DMS79 treated with DMSO at 0.1 percent for 48 hours (cell line): ENCODE measurements at places on chromosomes 6 and 20.

DNA sequence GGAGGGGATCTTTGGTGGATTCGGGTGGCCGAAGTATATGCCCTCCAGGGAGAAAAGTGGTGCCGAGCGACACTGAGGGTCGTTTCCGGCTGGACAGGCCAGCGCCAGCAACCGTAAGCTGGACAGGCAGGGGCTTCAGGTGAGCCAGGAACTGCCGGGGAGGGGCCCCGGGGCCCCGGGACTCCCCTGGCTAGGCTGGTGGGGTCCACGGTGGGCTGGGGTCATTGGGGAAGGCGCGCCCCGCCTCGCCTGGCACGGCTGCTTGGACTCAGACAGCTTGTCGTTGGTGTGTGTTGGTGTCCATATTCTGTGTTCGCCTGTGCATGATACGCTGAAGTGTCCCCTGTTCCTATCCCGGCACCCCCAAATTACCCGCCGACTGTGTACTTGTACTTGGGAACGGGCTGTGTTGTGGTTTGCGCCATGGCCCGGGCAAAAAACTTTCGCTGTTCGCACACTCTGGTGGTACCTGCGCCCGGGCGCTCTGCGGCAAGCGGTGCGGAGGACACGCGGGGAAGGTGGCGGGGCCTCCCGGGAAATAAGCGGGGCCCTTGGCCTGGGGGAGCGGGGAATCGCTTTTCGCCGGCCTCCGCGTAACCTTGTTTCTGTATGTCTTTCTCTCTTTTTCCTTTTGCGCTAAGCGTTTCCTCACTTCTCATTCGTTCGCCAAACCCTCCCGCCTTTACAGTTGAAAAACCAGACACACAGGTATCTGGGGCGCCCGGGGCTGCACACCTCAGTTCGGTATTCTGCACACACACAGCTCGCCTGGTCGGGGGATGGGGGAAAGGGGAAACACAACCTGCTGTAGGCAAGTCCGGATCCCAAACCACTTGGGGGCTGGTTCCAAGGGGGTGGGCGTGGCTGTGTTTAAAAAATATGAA lies 3.2 kb downstream of the GNAS start:
- peak; percentile 11 for DNase-seq

GRCh38 chr6:27558028-27558724 lies 85.3 kb upstream of the ZNF184 start:
- DNase-seq: no peak

DNA sequence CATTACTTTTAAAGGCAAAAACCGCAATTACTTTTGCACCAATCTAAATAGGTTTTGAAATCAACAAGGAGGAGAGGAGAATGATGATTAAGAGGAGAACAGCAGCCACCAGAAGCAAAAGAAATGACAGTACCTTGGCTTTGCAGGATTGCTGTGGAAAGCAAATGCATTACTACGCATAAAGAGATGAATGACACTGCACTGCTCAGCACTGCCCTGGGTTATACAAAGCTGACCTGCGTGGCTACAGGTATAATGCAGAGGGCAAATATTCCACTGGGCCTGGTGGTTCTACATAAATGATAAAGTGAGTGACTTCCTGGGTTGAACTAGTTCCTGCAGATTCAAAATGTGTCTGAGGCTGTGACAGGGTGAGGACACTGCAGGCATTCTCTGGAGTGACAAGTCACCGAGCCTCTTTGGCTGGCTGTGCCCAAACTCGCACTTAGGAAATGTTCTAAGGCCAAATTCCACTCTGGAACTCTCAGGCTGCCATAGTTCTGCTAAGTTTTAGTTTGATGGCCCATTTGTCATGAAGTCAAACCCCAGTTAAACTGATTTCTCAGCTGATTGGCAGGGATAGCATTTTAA lies 78.6 kb downstream of the INSM1 start:
- DNase-seq: no peak

GRCh38 chr6:80932359-80932758 lies 820.1 kb downstream of the TENT5A start:
- no peak for DNase-seq

DNA sequence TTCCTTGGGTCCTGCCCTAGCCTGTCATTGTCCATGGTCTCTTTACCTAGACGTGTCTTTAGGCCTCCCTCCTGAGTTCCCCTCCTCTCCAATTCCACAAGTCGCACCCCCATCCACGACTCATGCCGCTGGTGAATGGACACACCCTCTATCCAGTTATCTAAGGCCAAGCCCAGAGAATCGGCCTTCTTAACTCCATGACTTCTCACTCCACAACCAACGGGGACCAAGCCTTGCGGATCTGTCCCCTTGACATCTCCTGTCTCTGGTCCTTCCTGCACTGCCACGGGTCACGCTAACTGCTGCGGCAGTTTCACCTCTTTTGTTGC lies 7.0 kb upstream of the RREB1 start:
- DNase-seq: no peak

GRCh38 chr20:26209171-26209941 lies 512.7 kb upstream of the ZNF337 start:
- no peak for DNase-seq

DNA sequence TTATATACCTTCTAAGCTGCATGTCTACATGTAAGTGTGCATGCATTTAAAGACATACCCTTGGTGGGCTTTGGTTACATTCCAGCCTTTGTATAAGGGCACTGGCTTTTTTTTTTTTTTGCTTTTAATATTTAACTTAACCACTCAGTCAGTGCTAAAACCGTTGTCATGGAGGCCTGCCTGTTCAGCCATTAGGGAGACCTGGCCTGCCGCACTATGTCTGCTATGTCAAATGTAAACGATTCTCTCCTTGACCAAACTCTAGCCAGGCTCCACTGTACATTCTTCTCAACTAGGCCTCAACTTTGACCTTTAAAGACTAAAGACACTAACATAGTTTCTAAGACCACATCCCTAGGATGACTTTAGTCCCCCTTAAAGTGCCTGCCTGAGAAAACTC lies 48.7 kb upstream of the BTN3A2 start:
- no peak for DNase-seq

- no peak for DNase-seq
Measured at GRCh38 chr6:158756126-158756525, 63.0 kb downstream of the EZR start.

- no peak for DNase-seq
Measured at GRCh38 chr20:37934634-37935375, 31.9 kb downstream of the VSTM2L start.

DNA sequence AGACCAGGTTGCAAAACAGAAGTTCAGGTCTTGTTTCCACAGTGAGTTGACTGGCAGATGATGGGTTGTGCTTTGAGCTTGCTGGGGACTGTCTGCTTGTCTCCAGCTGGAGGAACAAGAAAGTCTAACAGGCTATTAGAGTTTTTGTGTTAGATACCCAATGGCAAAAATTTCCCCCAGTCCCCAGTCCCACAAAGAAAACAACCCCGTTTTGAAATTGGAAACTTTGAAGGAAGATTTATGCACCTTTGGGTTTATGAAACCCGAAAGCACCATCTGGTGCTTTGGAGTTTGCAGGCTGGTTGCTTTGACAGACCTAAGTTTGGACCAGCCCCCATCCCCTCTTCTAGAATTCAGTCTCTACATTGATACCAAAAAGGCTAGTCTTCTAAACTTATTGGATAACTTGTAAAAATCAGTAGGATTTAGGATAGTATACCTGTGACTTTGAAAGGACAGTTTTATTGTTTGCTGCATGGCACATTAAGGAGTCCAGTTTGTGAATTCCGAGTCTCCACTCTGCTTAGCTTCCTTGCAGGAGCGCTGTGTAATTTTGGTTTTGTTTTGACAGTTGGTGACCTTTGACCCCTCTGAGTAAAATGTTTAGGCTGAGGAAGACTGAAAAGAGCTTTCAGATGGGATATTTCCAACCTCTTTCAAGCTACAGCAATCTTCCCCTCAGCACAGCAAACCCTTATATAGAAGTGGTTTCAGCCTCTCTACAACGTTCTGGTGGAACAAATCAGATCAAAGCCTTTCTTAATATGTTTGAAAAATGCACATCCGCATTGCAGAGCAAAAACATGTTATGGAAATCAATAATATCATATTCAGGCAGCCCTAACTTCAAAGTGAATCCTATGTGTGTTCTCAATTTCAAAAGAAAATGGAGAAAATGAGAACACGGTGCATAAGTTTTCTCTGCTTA lies 25.5 kb upstream of the PRL start:
- no peak for DNase-seq

- peak; percentile 26 for DNase-seq
Measured at GRCh38 chr20:41697861-41698559, 79.8 kb upstream of the CHD6 start.

DNA sequence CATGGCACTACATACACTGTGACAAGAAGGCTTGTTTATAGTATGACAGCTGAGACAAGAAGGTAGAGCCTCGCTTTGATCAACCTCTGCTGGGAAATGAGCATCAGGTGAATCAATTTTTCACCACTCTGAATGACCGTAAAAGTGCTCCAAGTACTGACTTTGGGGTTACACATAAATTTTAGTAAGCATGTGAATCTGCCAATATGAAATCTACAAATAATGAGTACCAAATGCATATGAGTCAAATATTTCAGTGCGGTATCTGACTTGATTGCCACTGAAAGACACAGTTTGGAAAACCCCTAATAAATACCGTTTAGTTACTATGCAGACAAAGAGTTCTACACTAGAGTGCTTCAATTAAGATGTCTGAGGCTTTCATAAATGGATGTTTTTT lies 77.8 kb downstream of the ATG5 start:
- no peak for DNase-seq

DNA sequence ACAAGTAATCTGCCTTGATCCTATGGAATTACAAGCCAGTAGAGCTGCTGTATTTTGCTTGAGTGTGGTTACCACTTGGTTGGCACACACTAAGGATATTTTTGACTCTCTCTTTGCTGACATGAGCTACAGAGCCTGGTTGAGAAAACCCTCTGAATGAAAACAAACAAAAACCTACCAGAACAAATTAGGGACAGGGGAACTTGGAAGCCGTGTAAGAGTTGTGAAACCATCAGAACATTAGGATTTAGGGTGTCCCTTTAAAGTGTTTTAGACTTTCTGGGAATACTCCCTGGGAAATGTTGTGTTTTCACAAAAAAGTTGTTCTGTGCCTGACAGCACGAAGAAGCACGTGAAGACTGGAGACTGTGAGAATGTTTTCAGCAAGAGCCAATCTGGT lies 20.5 kb upstream of the PDE7B start:
- no peak for DNase-seq

- no peak for DNase-seq
Measured at GRCh38 chr6:70080443-70081070, 214.2 kb downstream of the COL19A1 start.

GRCh38 chr6:41014780-41015179 lies 24.2 kb downstream of the UNC5CL start:
- no peak for DNase-seq

GRCh38 chr6:164379795-164380194 lies 929.6 kb downstream of the C6orf118 start:
- no peak for DNase-seq

- no peak for DNase-seq
Measured at GRCh38 chr20:45810191-45810970, 2.1 kb upstream of the UBE2C start.

- DNase-seq: peak; percentile 7
Measured at GRCh38 chr20:37475252-37475651, 45.8 kb upstream of the NNAT start.

DNA sequence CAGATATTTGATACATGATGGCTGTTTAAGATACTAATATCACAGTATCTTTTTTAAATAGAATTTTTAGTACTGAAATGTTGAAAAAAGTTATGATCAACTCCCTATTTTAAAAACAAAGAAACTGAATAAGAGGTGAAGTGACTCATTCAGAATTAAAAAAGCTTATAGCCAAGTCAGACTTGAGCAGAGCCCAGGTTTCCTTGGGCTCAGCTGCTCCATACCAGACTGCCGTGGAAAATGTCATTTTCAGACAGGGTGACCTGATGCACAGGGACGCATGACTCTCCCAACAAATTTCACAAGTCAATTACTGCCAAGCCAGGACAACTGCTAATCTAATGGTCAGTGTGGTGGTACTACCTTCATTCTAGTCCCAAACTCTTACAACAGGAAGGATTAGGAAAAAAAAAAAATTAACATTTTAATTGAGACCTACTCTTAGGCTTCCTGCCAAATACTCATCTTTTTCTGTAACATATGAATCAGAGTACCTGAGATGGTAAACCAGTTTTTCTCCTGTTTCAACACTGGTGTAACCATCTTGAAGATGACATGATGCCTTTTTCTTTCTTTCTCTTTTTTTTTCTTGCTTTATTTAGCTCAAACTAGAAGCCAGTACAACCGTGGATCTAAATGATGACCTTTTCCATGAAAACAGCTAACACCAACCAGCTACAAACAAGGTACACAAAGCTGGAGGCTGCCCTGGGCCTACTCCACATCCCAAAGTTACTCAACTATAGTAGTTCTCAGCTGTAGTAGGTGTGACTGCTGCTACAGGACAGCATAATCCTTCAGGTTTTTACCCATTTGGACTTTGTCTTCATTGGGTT lies 30.5 kb downstream of the SLC22A23 start:
- DNase-seq: no peak

- DNase-seq: no peak
Measured at GRCh38 chr6:165769884-165770283, 106.8 kb upstream of the PDE10A start.

GRCh38 chr6:122953766-122954165 lies 42.3 kb upstream of the CLVS2 start:
- no peak for DNase-seq

GRCh38 chr6:8839626-8840025 lies 404.3 kb upstream of the SLC35B3 start:
- DNase-seq: no peak

GRCh38 chr6:28443112-28443773 lies at the start of gene ZSCAN23:
Gene ZSCAN23, minus strand, starts transcription at chr6:28443491. Its CDS starts 7,225 bp downstream, at chr6:28436266.
- peak; percentile 84 for DNase-seq

GRCh38 chr20:33662172-33662571 lies at the start of gene C20orf144:
Gene C20orf144, plus strand, starts transcription at chr20:33662327. Its CDS starts 19 bp downstream, at chr20:33662346.
- no peak for DNase-seq

GRCh38 chr20:41704896-41705295 lies 86.7 kb upstream of the CHD6 start:
- DNase-seq: no peak

DNA sequence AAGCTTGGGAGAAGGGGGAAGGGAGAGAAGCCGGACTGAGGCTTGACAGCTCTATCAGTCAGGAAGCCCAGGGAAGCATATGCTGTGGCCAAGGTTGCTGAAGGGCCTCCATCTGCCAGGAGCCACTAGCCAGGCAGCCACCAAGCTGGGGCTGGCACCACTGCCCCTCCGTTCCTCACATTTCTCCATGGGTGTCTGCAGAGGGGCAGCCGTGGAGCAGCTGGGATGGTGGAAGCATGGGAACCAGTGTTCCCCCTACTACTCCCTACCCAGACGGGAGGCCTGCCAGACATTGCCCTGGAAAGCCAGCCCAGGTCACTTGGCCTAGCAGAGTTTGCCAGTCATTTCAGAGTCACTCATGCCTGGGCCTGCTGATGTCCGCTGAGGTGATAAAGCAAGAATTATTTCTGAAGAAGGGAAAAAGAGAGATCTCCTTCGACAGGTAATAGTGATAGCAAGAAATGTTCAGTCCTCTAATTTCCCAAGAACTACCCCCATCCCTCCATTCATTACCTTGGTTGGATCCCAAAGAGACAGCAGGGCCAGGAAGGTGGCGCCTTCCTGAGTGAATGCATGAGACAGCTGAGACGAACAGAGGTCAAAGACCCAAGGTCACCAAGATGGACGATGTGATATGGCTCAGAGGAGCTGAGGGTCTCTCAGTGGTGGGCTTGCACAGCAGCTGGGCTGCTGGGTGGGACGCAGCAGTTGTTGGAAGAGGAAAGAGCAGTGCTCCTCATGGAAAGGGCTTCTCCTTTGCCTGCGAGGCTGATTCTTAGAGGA lies 21.9 kb downstream of the SNPH start:
- DNase-seq: no peak
